ENCODE measurements at places on chromosomes 1 and 21. TPM values are rescaled to one million over a fixed set of nuclear protein-coding genes. Genes with fewer than 3 reads are reported as not detected.

The DNAJC6 gene
- total RNA-seq = 2.4 TPM

The MPZ gene
- 0.54 TPM for total RNA-seq

The TEDDM1 gene
- total RNA-seq = not detected

The CNIH3 gene
- total RNA-seq = 1.5 TPM

The KRTAP12-4 gene
- not detected for total RNA-seq

The PAQR7 gene
- total RNA-seq = 5.5 TPM

The VWA5B1 gene
- total RNA-seq = not detected

The CR1L gene
- total RNA-seq = not detected

The FCRL4 gene
- not detected for total RNA-seq

The CADM3 gene
- total RNA-seq = 8.9 TPM

The RXRG gene
- not detected for total RNA-seq

The CHODL gene
- total RNA-seq = not detected

The KRTAP19-1 gene
- not detected for total RNA-seq

The CREB3L4 gene
- 5.9 TPM for total RNA-seq

The PDZK1 gene
- total RNA-seq = 0.19 TPM

The CELA3B gene
- total RNA-seq = not detected

The ADGRL4 gene
- total RNA-seq = 201 TPM

The DNASE2B gene
- not detected for total RNA-seq

The FAM43B gene
- not detected for total RNA-seq

The MROH9 gene
- total RNA-seq = not detected

The BRDT gene
- not detected for total RNA-seq

The DIRAS3 gene
- total RNA-seq = 0.75 TPM

The CFAP74 gene
- total RNA-seq = not detected

The ESRRG gene
- not detected for total RNA-seq

The CYYR1 gene
- 5.1 TPM for total RNA-seq

The AVPR1B gene
- total RNA-seq = not detected

The CSF3R gene
- not detected for total RNA-seq

The ZNF648 gene
- total RNA-seq = not detected

The CLCNKB gene
- total RNA-seq = not detected

The IL19 gene
- total RNA-seq = not detected

The STIL gene
- 3.9 TPM for total RNA-seq

The ADCY10 gene
- under 0.01 TPM for total RNA-seq

The IFT25 gene
- total RNA-seq = 15.3 TPM
